ENCODE measurements at places on chromosomes 2 and 18. TPM values are rescaled to one million over a fixed set of nuclear protein-coding genes. Genes with fewer than 3 reads are reported as not detected.
A peak's percentile ranks its signal among the peaks of the same experiment; 100 is the strongest.

ALLC gene
- not detected for total RNA-seq

GAL3ST2 gene
- not detected for total RNA-seq

TBR1 gene
- under 0.01 TPM for total RNA-seq

KRCC1 gene
- 11.8 TPM for total RNA-seq

SP140 gene
- total RNA-seq = not detected

MYO5B gene
- total RNA-seq = 0.51 TPM

MPV17 gene
- 40.4 TPM for total RNA-seq

DES gene
- total RNA-seq = not detected

SERPINB4 gene
- 0.13 TPM for total RNA-seq

DNA sequence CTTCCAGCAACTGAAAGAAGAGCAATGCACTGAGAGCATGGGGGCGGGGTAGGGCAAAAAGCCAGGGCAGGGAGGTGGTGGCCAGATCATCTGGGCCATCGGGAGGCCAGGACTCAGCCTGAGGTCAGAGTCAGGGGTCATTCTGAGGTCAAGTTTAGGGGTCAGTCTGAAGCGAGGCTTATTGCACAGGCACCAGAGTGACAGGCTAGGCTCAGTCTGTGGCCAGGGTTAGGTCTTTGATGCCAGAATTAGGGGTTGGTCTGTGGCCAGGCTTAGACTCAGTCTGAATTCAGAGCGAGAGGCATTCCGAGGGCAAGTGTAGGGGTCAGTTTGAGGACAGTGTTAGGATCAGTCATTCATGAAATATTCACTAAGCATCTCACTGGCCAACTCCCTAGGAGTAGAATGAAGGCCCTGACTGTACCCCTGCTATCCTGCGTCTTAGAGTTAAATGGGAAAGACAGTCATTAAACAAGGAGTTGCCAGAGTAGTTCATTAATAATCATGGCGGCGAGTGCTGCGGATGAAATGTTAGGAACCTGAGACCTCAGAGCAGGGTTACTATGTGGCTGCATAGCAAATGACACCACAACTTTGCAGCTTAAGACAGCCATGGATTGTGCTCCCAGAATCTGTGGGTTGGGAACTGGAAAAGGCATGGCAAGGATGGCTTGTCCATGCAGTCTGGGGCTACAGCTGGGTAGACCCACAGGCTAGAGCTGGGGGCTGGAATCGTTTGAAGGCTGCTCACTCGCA lies 198.7 kb downstream of the CYP26B1 start:
- DNase-seq = no peak

GRCh38 chr2:71595569-71595968 lies 142.2 kb downstream of the DYSF start:
- DNase-seq = no peak

- DNase-seq = peak; percentile 84
Observed at GRCh38 chr2:201151127-201151981, 31.6 kb upstream of the CASP10 start.

DNA sequence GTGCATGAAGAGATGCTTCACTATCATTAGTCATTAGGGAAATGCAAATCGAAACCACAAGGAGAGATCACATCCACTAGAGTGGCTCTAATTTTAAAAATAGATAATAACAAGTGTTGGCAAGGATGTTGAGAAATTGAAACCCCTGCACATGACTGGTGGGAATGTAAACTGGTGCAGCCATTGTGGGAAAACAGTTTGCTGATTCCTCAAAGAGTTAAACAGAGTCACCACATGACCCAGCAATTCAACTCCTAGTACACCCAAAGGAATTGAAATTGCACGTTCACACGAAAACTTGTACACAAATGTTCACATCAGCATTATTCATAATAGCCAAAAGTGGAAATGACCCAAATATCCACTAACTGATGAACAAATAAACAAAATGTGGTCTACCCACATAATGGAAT lies 179.5 kb downstream of the BCL2 start:
- no peak for DNase-seq

DNA sequence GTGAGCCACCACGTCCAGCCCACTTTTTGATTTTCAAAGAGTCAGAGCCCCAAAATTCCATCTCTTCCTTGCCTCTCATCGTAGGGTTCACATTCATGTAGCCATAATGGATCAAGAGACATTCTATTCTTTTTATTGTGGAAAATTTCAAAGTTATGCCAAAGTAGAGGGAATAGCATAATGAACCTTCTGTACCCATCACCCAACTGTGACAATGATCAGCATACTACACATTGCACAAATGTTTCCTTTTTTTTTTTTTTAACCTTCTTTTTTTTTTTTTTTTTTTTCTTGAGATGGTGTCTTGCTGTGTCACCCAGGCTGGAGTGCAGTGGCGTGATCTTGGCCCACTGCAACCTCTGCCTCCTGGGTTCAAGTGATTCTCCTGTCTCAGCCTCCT lies 162.4 kb downstream of the EML6 start:
- no peak for DNase-seq

DNA sequence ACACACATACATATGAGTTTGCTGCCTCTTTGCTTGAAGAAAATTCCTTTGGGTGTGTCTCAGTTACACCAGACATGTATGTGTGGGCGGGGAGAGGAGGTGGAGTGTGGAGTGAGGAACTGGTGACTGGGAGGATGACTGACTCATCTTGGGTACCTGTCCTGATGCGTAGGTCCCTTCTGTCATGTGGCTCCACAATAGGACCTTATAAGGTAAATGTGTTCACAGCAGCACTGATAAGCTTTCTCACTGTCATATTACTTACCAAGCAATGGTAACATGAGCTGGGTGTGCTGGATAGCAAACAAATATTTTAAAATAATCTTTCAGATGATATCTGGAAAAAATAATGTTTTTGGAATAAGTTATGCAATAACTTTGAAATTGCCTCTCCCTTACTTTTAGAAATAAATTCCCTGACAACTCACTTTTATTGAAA lies 45.1 kb downstream of the SLC9A2 start:
- no peak for DNase-seq

GRCh38 chr2:54081574-54081973 lies 33.8 kb upstream of the ACYP2 start:
- DNase-seq = no peak

DNA sequence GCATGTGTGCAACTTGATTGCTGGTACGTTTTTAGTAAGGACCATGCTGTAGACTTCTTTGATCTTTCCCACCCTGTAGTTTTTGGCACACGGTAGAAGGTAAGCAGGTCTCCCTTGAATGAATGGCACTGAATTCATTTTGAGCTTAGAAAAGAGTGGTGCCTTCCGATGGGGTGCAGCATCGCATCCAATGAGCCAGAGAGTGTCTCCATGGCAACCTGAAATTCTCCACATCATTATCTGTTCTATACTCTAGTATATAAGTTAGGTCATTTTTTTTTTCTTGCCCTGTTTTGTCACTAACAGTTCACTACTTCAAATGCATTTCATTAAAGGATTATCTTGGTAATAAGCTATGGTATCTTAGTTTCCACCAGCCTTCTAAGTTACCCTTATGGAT lies 81.2 kb upstream of the REV1 start:
- DNase-seq = no peak

GRCh38 chr2:205133544-205133943 lies 548.8 kb upstream of the NRP2 start:
- no peak for DNase-seq

DNA sequence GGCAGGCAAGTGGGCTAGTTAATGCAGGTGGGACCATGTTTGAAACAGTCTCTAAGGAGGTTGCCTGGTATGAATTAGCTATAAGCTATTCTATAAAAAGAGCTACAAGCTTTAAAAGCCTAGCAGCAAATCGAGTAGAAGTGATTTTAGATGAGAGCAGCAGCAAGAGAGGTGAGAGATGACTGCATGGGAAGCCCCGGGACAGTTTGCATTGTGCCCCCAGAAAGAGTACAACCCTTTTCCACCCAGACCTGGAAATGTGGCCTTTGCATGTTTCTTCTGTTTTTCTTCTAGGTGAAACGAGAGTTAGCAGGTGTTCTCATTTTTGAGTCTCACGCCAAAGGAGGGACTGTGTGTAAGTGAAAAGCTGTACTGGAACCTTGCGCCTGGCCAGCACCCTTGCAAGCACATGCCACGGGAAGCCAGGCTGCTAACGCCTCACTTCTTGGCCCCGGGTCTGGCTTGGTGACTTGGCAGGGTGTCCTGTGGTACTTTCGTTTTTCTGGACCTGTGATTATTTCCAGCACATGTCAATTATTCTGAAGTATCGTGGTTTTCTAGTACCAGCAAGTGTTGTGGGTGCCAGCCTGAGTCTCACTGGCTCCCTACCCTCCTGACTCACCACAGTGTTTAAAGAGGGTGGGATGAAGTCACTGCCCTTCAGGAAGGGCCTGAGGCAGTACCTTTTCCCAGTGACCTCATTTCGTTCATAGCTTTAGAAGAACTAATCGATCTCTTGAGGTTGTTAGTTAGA lies 90.3 kb upstream of the MAP3K20 start:
- DNase-seq = no peak

DNA sequence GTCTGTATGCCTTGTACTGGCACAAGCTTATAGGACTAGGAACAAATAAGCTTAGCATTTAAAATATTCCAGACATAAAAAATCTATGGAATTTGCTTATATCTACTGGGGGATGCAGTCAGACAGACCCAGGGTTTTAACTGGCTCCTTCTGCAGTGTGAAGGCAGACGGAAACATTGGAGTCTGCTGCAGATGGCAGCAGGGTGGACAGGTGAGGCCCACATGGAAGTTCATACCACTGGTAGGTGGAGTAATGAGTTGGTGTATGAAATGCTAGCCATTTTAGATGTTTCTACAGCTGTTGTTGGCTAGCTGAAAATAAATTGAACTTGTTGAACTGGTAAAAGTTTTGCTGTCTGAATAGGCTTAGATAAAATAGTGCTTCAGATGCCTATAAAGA lies 17.7 kb downstream of the SPTBN1 start:
- DNase-seq = no peak

GRCh38 chr2:231489990-231490389 lies 25.7 kb upstream of the NCL start:
- DNase-seq = no peak

DNA sequence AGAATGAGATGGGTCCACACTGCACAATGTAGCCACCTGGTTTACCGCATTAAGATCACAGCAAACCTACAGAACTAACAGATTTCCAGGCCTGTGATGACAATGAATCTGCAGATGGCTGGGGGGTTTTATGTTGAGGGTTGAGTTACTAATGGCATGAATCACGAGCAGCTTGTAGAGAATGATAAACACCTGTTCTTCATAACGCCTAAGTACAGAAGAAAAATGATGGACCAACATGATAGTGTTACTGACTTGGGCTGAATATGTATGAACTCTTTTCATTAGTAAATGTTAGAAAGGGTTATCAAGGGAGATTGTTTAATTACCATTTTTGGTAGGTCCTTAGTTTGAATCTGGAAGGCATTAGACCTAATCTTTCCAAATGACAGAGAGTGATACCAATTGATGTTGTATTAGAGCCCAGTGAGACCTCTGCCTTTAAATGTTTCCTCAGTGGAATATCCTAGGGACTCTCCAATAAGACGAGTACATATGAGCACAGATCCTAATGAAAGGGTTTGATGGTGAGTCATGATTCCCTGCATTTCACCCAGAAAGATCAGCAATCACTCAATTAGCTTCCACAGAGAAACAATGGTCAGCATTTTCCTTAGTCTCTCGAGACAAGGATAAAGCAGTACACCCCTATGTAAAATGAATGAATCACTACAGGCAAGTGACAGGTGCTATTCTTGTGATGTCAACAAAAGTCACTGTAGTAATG lies 243.8 kb downstream of the DLGAP1 start:
- DNase-seq = no peak

- peak; percentile 5 for DNase-seq
Observed at GRCh38 chr2:192194265-192194865, 368 bp downstream of the TMEFF2 start.

- DNase-seq = peak; percentile 71
Observed at GRCh38 chr2:112692495-112692911, 28.3 kb upstream of the NT5DC4 start.

DNA sequence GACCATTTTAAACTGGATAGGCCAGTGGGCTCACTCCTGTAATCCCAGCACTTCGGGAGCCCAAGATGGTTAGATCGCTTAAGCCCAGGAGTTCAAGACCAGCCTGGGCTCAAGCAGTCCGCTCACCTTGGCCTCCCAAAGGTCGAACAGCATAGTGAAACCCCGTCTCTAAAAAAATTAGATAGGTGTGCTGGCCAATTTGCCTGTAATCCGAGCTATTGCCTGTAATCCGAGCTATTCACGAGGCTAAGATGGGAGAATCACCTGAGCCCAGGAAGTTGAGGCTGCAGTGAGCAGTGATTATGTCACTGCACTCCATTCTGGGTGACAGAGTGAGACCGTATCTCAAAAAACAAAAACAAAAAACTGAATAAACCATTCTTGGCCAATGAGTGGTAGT lies 52.6 kb upstream of the EMILIN2 start:
- no peak for DNase-seq

DNA sequence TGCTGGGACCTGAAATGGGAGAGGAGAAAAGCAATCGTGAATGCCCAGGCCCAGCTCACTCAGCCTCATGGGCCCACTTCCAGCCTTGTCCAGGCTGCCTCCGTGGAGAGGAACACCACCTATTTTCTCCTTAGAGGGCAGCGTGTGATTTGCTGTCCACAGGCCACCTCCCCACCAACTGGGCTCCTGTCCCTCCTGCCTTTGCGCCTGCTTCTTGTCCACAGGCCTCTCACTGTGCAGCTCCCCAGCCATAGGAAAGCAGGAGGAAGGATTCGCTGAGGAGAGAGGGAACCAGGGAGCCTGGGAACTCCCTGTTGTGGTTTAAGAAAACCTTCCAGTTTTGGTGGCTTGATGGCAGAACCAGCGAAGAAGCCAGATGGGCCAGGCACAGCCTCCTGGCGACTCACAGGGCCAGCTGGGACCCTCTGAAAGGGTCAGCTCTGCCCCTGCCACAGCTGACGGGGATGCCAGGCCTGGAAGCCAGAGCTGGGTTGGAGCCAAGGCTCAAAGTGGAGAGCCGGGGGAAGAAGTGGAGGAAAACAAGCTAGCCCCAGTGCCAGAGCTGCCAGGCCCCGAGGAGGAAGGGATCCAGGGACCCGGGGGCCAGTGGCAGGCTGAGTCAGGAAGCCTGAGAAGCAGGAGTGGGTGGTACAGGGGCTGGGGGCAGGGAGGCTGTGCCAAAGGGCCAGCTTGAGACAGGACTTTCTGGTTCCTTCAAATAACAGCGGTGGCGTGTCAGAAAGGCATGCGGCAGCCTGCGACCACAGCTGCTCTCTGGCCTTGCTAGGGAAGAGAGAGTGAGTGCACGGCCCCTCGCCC lies 9.9 kb downstream of the TMBIM1 start:
- DNase-seq = no peak

- DNase-seq = no peak
Observed at GRCh38 chr2:241869087-241869961, at the start of gene RTP5. Gene RTP5, plus strand, starts transcription at chr2:241869729. Its CDS starts 28 bp downstream, at chr2:241869757.

GRCh38 chr2:181393472-181393871 lies 63.7 kb upstream of the ITGA4 start:
- peak; percentile 81 for DNase-seq

- DNase-seq = no peak
Observed at GRCh38 chr2:102033031-102033749, 41.4 kb downstream of the IL1R2 start.

GRCh38 chr2:19028587-19029375 lies 329.6 kb downstream of the OSR1 start:
- no peak for DNase-seq

DNA sequence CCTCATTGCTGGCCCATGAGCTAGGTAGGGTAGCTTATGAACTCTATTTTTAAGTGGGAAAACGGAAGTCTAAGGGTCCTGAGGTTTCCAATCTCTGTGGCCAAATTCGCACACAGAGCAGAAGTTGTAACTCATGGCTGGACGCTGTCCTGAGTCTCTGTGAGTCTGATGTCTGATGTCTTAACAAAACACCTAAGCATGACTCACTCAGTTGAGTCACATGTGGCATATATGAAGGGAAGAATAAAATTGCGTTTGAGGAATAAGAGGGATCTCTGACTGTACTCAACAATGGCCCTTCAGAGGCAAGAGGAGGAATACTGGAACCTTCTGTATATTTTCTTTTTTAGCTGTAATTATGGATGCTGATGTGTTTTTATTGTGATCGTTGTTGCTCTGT lies 569.7 kb downstream of the RIT2 start:
- no peak for DNase-seq
